Epithelial cell of prostate (primary cell): ENCODE measurements at places on chromosomes 7 and 10.
A peak's percentile ranks its signal among the peaks of the same experiment; 100 is the strongest.

- no peak for DNase-seq
Measured at GRCh38 chr7:18685971-18686370, 190.4 kb downstream of the HDAC9 start.

GRCh38 chr7:14016950-14017349 lies 27.5 kb upstream of the ETV1 start:
- DNase-seq = no peak

GRCh38 chr10:109861081-109861480 lies 62.2 kb downstream of the XPNPEP1 start:
- peak; percentile 34 for DNase-seq

DNA sequence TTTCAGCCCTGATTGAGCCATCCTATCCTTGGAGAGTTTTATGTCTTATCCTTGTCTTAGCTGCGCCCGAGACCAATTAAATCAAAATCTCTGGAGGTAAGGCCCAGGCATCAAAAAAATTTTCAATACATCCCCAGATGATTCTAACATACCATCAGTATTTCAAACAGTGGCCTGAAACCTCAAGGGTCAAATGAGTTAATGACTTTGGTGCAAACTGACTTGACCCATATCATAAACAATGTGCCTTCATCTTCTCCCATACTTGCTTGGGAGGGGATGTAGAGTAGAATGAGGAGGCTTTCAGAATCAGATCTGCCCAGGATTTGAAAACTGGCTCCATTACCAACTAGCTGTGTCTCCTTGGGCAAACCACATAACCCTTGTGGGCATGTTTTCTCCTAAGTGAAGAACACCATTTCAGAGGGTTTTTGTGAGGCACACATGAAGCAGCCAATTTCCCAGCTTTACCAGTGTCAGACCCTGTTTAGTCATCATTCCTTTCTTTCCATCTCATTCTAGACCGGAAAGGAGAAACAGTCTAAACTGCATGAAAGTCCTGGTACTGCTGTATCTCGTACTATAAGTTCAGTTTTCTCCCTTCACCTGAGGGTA lies 35.7 kb upstream of the ATXN7L1 start:
- no peak for DNase-seq

DNA sequence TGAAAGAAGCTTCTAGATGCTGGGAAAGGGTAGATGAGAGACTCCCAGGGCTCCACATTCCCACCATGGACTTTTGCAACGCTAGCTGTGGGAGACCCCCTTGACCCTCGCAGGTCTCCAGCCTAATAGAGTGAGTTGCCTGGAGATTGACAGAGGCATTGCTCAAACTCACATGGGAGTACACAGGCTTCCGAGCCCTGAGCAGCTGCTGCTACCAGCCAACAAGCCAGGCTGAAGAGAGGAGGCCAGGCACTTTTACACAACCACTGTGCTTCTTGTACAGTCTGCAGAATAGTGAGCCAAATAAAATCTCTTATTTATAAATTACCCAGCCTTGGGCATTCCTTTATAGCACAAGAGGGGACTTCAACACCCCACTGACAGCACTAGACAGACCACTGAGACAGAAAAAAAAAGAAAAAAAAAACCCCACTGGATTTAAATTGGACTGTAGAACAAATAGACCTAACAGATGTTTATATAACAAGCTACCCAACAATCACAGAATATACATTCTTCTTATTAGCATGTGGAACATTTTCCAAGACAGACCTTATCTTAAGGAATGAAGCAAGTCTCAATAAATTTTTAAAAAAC lies 146.2 kb downstream of the ZFAND4 start:
- DNase-seq = no peak

GRCh38 chr7:80047856-80048459 lies 86.7 kb upstream of the GNAI1 start:
- DNase-seq = no peak

GRCh38 chr10:6396652-6397051 lies 183.4 kb downstream of the PRKCQ start:
- no peak for DNase-seq

DNA sequence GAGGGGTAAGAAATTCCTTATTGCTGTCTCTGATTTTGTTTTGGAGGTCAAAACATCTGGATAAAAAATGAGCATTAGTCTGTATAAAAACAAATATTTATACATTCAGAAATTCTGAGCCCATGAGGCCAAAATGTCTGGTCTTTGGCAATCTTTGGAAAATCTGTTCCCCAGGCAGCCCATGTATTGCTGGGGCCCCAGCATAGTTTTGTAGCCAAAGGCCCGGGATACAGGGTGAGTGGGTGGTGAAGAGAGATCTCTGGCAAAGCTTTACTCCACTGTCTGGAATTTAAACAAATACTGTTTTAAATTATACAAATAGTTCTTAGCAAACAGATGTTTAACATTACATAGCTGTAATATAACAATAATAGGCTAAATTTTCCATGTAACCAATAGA lies 134.7 kb upstream of the GALNT17 start:
- DNase-seq = no peak

- no peak for DNase-seq
Measured at GRCh38 chr7:146053492-146053891, 63.1 kb upstream of the CNTNAP2 start.

DNA sequence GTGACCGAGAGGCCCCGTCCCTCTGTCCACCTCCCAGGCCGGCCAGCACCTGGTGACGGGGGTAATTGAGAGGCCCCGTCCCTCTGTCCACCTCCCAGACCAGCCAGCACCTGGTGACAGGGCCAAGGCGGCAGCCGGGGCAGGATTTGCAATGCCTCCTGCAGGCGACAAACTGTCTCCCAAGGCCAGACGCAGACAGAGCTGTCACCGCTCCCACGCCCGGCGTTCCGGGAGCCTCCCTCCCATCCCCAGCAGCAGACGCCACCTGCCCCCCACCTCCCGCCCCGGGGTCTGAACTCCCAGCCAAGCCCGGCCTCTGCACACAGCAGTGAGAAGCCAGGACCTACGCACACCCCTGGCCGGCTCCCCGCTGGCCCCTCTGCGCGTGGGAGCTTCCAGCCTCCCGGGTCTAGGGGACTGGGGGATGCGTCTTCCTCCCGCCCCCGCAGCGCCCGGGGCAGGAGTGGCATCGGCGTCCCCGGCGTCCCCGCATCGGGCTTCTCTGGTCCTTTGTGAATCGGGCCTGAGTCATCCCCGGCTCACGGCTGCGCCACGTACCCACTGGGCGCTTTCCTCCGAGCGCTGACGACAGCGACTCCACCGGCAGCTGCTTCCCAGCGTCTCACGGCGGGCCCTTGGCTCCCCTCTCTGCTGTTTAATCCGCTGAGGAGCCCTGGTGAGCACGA lies 95.1 kb upstream of the DIP2C start:
- DNase-seq = no peak

DNA sequence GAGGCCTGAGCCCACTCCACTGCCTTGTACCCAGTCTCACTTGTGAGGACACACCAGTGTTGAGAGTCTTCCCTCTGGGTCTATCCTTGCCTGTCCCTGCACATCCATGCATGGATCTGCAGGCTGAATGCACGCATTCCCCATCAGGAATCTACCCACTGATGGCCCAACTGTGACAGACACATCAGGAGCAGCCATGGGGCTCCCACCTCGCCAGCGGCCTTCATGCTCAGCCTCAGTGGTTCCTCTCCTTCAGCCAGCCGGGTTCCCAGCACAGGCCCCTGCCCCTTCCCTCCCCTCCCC lies 21.3 kb downstream of the ANTXRL start:
- no peak for DNase-seq

GRCh38 chr7:29077854-29078253 lies 68.5 kb downstream of the CPVL start:
- no peak for DNase-seq

- DNase-seq = no peak
Measured at GRCh38 chr10:86716466-86716865, 40.0 kb upstream of the BMPR1A start.

GRCh38 chr7:112081778-112082177 lies 124.4 kb downstream of the DOCK4 start:
- no peak for DNase-seq

DNA sequence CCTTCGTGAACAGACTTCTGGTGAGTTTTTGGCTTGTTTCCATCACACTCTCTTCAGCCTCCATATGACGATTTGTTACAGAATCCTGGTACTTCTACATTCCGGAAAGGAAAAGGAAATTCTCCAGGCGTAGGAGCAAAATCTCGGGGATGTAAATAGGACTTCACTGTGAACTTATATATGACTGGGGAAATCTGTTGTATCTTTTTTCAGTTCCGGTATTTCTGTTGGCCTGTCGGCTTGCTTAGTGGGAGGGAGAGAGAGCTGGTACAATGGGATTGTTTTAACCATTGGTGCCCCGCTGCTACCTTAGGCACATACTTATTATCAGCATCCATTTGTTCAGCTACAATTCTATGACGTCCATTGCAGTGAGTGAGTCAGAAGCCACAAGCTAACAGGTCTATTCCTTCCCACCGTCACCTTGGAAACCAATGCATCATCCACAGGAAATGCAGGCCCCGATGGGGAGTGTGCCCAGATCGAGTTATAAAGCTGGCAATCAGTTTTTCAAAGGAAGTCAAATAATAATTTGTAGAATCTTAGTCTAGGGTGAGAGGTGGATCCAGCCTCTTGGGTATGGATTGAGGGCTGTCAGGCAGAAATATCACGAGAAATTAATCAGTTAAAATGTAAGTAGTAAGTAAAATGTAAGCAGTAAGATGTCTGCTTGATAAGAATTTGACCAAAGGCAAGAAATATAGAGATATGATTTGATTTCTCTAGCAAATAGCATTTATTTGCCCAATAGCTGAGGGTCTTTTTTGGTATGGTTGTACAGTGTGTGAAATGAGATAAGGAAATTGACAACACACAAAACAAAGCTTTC lies 92.0 kb upstream of the MKLN1 start:
- peak; percentile 87 for DNase-seq

GRCh38 chr7:18474944-18475343 lies 20.6 kb upstream of the HDAC9 start:
- no peak for DNase-seq

DNA sequence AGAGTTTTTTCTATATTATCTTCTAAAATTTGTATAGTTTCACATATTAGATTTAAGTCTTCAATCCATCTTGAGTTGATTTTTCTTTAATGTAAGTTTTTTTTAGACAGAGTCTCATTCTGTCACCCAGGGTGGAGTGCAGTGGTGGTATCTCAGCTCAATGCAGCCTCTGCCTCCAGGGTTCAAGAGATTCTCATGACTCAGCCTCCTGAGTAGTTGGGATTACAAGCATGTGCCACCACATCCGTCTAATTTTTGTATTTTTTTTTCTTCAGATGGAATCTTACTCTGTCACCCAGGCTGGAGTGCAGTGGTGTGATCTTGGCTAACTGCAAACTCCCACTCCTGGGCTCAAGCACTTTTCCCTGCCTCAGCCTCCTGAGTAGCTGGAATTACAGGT lies 143.4 kb upstream of the ZNF92 start:
- DNase-seq = no peak

- no peak for DNase-seq
Measured at GRCh38 chr10:102610441-102610887, 33.8 kb upstream of the TRIM8 start.

GRCh38 chr7:118311121-118311836 lies 86.8 kb downstream of the ANKRD7 start:
- peak; percentile 67 for DNase-seq

DNA sequence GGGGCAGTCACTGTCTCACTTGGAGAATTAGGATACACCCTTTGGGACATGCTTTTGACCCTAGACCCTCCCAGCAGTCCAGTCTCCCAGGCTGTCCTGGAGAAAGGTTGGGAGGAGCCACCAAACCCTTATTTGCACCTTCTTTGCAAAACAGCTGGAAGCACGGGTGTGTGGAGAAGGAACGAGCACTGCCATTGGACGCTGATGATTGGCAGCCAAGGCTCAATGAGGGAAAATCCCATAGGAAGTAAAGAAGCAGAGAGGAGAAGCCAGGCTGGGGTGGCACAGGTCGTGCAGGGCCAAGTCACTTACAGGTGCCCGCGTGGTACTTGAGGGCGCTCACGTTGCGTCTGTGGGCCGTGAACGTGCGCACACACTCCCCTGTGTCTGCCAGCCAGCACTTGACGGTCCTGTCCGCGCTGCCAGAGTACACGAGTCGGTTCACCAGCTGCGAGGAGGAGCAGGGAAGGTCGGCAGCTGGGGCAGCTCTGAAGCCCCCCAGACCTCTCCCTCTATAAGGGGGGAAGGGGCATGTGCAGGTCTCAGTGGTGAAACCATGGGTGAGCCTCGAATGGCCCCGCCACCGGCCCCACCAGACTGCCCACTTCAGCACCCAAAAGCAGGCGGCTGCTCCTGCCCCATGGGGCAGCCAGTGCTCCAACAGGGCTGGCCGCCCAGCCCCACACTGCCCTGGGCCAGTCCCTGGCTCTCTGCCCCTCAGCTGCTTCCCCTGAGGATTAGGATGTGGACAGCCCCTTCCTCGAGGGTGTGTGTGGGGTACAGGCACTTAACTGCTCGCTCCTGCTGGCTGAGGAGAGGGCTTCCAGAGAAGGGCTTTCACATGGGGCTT lies 24.8 kb downstream of the WDR86 start:
- DNase-seq = no peak

DNA sequence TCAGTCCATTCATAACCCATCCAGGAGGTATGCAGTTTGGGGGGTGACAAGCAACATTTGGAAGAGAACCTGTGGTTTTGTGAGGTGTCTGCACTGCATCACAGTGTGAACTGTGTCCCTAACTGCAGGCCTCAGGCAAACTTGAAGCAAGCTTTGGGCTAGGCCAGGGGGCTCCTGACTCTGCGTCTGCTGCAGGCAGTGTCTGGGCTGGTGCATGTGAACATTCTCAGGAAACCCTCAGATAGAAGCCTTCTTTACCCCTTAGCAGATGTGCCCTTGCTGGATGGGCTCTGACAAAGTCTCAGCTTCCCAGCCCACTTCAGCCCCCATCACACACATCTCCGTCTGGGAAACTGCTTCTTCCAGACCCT lies 61.0 kb downstream of the VIPR2 start:
- DNase-seq = no peak

- DNase-seq = no peak
Measured at GRCh38 chr10:9766762-9767161, 1250.9 kb upstream of the CELF2 start.

- DNase-seq = no peak
Measured at GRCh38 chr7:103888603-103889153, 100.8 kb downstream of the RELN start.

GRCh38 chr7:108634535-108634934 lies 64.9 kb downstream of the DNAJB9 start:
- no peak for DNase-seq

GRCh38 chr10:120941501-120941900 lies 90.3 kb downstream of the WDR11 start:
- no peak for DNase-seq

DNA sequence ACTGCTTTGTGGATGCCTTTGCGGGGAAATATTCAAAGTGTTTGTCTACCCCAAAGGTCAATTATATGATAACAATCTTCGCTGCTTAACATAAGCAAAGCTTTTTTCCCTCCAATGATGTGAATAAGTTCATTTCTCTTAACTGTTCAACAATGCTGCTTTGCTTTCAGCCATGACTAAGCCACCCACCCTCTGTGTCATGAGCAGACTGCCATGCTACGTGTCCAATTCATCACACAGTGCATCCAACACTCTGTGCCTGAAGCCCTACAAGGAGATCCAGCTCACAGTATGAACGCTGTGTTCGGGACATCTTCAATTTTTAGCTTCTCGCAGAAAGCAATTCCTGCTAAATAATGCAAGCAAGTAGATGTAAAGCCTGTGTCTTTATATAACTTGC lies 5.7 kb upstream of the TAS2R40 start:
- no peak for DNase-seq
